ENCODE measurements at places on chromosomes 3 and 15.

- no peak for DNase-seq
Observed at GRCh38 chr3:5140230-5140621, 18.1 kb downstream of the ARL8B start.

DNA sequence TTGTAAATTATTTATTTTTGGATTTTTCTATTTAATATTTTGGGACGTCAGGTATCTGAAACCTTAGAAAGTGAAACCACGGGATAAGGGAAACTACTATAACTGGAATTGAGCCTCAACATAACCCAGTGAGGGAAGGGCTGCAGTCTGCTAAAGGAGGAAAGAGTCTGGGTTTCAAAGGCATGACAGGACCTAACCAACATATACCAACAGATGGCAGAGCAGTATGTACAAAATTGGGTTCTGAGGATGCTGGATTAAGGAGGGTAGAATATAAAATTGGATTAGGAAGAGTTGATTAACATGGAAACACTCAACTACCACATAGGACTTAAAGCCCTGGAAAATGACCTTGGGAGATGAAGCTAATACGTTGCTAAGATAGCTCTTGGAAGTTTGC, 603.5 kb downstream of the MECOM start:
- DNase-seq: no peak

GRCh38 chr3:183446838-183447205, 18.4 kb upstream of the MCF2L2 start:
- no peak for DNase-seq

DNA sequence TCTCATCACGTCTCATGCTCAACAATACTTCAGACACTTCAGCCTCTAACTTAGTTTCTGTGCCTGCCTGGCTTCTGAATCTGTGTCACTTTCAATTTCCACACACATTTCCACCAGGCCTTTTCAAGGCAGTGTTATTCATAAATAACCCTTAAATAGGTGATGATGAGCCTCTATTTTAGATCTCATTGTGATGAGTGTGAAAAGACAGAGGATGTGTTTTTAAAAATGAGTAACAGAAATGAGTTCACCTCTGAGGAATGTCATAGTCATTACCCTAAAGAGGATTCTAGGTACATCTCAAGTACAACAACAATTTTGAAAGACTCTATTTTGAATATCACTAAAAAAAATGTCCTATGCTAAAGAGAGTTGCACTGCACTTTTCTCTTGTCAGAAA, 64.6 kb downstream of the STAC start:
- no peak for DNase-seq

GRCh38 chr15:63221346-63221745, 31.9 kb downstream of the RAB8B start:
- no peak for DNase-seq

- DNase-seq: no peak
Observed at GRCh38 chr3:198022604-198023003, 62.6 kb downstream of the LMLN start.

GRCh38 chr3:11434017-11434526, 161.9 kb downstream of the ATG7 start:
- no peak for DNase-seq

GRCh38 chr3:136250903-136251460, 842 bp downstream of the PCCB start:
- peak; percentile 1 for DNase-seq

DNA sequence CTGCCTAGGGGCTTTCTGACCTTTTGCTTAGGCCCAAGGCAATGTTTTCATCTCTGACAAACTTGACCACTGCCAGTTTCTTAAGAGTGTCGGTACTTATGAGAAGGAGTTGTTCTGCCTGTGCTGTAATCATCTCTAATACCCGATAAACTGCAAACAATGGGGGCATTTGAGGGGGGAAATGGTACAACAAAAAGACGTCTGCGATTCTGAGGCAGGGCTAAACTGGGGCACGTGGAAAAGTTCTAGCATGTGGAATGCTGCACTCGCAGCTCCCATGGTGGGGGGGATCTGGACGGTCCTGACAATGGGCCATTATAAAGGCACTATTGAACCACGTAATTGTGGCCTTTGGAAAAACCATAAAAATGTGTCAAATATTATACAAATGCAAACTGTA, 73.1 kb upstream of the SAMMSON start:
- DNase-seq: no peak

GRCh38 chr3:11230832-11231231, 41.4 kb upstream of the ATG7 start:
- no peak for DNase-seq

GRCh38 chr3:23795096-23795495, 10.7 kb upstream of the UBE2E1 start:
- DNase-seq: no peak

DNA sequence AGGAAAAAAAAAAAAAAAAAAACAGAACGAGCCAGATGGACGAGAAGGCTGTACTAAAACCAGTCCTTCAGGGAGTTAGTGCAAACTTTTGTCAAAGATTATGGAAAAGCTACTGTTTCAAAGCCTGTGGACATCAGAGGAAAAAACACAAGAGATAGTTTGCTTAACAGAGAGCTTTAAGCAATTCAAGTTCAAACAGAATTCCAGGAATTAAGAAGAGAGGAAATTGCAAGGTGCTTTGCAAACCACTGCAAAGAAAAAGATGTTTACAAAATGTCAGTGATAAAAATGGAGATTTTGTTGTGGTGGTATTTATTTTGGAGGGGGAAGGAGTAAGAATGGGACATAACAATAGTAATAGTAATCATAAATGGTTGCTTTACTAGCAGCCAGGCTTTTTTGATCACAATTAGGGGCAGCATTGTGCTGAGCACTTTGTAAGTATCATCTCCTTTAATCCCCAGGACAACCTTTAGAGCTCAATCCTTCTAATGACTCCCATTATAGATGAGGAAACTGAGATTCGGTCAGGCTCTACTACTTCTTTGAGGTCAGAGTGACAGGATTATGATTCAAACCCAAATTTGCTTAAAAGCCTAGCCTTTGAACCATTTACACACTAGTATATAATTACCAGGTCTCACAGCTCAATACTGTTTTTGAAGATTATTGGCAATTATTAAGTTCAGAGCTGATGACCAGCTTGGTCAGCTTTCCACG, 22.4 kb upstream of the ARHGEF3 start:
- no peak for DNase-seq

DNA sequence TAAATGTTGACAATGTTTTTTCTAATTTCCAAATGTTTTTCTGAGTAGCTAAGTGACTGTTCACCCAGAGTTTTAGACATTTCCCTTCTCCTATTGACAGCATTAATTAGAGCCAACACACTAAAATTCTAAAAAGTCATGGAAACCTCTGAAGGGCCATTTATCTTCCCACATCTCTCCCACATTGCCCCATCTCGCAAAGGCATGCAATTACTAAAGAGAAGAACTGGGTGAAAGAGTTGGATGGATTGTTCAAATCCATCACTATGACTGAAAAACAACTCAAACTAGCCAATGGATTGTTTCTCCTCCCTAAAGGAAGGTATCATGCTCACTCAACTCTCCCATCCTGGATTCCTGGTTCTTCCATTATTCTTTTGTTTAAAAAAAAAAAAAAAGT, 30.0 kb upstream of the PHLDB2 start:
- DNase-seq: no peak

DNA sequence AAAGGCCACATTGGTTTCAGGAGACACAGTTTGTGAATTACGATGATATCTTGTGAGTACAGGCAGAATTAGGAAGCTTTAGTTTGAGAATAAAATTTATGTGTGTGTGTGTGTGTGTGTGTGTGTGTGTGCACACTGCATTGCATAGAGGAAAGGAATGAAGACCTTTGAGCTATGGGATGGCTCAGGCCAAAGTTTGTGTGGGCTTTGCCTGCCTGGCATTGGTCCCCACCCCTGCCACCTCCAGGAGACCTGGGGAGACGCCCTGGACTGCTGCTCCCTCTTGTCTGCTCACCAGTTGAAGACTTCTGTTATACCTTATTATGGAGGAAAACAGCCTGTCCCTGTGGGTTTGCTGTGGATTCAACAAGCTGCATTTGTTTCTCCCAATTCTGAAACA, 37.2 kb downstream of the TIGIT start:
- no peak for DNase-seq

- no peak for DNase-seq
Observed at GRCh38 chr3:138113326-138113725, 2.1 kb downstream of the DZIP1L start.

- DNase-seq: no peak
Observed at GRCh38 chr3:69823743-69824142, 84.5 kb downstream of the MITF start.

DNA sequence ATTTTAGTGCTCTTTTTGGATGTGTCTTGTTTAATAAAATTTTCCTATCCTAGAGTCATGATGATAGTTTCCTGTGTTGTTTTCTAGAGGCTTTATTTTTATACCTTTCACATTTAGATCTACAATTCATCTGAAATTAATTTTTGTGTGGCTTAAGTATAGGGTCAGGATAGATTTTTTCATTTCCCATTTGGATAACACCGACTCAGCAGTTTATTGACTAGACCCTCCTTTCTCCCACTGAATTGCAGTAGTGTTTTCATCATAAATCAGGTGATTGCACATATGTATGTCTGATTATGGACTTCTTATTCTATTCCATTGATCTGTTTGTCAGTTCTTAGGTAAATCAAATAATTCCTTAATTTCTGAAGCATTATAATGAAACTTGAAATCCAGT, 10.4 kb downstream of the PRR23A start:
- no peak for DNase-seq

All from activated T-helper 9 cell treated with anti-CD3 and anti-CD28 coated beads, Interleukin-2, amount 50 U/mL, for 16 hours (primary cell).